ENCODE measurements at places on chromosomes 7 and 10. TPM values are rescaled to one million over a fixed set of nuclear protein-coding genes. Genes with fewer than 3 reads are reported as not detected.

ZPBP gene
- not detected for total RNA-seq

ZNF425 gene
- 5.8 TPM for total RNA-seq

GJD4 gene
- total RNA-seq = not detected

PRF1 gene
- total RNA-seq = under 0.01 TPM
